Esophagus squamous epithelium (tissue), 5 donors: ENCODE measurements at places on chromosomes 1 and 21.
A peak's percentile ranks its signal among the peaks of the same experiment; 100 is the strongest.

DNA sequence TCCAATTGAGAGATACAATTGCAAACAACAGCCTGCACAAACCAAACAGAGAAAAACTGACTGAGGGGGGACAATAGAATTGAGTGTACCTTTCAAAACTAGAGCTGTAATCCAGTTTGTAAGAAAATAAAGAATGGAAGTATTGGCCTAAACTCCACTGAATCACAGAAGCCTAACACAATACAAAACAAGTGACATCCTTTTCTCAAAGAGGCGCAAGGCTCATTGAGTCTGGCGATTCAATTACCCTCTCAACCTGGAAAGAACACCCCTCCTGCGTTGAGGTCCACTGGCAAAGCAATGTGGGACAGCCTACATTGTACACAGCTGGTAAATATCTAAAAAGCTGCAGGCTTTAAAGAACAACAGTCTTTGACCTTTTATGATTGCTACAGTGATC lies 182.6 kb downstream of the DPYD start:
- no peak for DNase-seq

DNA sequence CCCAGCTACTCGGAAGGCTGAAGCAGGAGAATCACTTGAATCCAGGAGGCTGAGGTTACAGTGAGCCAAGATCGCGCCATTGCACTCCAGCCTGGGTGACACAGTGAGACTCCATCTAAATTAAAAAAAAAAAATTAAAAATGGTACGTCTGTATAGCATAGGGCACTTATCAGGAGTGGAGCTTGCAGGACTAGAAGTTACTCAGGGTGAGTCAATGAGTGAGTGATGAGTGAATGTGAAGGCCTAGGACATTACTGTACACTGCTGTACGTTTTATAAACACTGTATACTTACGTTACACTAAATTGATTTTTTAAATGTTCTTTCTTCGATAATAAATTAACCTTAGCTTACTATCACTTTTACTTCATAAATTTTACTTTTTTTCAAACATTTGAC lies 183.6 kb downstream of the NR5A2 start:
- DNase-seq = no peak

DNA sequence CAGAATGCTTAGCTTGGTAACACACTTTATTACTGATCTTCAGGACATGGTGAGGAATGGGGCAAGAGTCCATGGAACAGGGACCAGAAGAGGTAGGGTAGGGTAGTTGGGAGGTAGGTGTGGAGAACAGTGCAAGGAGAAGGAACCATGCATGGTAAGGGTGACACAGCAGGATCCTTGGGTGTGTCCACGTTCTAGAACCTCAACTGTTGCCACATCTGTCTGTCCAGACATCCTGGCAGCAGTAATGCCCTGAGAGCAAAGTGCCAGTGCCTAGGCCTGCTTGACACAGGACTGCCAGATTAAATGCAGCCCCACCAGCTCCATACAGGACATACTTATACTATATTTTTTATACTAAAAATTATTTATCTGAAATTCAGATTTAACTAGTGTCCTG lies 13.9 kb downstream of the DMAP1 start:
- no peak for DNase-seq

DNA sequence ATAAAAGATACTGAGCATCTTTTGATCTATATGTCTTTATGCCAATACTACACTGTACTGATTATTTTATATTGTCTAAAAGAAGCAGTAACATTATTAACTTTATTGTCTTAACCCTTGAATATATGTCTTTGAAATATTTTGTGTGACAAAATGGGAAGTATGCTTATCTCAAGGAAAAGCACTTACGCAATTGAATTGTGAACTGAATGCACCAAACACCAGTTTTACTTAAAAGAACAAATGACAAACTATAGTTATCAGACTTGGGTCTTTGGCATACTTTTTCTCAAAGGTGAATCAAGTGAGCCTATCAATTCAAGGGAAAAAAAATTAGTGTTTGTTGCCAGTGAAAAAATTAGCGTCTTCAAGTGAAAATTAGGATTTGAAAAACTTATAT lies 9.2 kb upstream of the SLC6A9 start:
- DNase-seq = no peak

GRCh38 chr1:66637146-66637545 lies 103.2 kb downstream of the SGIP1 start:
- DNase-seq = no peak

DNA sequence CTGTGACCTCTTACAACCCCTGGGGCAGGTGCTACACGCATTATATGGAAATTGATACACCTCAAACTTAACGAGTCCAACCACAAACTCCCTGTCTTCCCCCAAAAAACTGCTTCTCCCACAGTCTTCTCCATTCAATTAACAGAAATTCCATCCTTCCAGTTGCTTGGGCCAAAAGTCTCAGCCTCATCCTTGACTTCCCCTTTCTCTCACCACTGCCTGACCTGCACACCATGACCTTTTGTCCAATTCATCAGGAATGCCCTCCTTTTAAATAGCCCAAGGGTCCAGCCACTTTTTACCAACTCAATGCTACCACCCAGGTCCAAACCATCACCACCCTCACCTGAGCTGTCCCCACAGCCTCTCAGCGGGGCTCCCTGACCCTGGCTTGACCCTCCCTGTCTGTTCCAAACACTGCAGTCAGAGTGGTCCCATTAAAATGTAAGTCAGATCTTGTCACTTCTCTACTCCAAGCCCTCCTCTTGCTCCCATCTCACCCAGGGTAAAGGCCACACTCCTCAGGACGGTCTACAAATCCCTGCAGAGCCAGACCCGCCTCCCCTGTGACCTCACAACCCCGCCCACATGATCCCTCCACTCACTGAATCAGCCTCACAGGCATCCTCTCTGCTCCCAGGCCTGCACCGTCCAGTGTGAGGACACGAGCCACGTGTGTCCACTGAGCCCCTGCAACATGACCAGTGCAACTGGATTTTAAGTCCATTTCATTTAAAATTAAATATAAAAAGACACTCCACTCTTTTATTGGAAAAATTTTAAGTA lies 18.5 kb downstream of the KCNN3 start:
- DNase-seq = no peak

GRCh38 chr1:182084487-182085316 lies 23.2 kb upstream of the ZNF648 start:
- peak; percentile 26 for DNase-seq

GRCh38 chr1:47235806-47236205 lies 3.8 kb upstream of the TAL1 start:
- no peak for DNase-seq
